Airway epithelial cell (primary cell): ENCODE measurements at places on chromosomes 12 and 14. TPM values are rescaled to one million over a fixed set of nuclear protein-coding genes. Genes with fewer than 3 reads are reported as not detected.

Gene C1S
- 1.6 and 2.1 TPM in 2 replicates for total RNA-seq

Gene KRT6C
- 220 and 261 TPM in 2 replicates for total RNA-seq

Gene CHMP4A
- total RNA-seq, result 60.7 and 77.1 TPM in 2 replicates

Gene PLA2G1B
- total RNA-seq, result not detected in 2 replicates
